ENCODE measurements at places on chromosomes 12 and 14.

DNA sequence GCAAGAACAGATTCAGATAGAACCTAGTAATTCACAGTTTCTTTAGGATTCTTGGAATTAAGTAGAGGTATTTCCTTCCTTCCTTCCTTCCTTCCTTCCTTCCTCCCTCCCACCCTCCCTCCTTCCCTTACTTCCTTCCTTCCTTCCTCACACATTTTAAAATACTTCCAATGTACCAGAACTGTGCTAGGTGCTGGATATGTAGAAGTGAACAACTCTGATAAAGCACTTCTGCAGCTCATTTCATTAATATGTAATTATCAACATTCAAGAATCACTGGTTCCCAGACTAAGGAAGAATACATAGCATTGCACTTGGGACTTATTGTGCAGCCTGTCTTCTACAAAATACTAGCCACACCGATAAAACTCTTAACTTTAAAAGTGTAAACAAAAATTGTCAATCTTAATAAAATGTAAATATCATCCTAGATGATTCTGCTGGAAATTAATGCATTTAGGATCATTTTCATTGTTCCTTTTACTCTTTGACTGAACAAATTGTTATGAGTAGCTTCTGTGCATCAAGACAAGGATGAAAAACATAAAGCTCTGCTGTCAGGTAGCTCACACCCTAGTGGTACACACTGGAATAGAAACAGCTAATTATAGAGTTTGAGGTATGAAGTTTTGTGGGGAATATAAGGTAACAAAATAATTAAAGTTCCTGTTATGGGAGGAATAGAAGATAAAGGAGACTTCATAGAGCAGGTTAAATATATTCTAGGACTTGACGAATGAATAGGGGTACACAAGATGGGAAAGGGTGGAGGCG, 99.9 kb upstream of the MYF6 start:
- no peak for DNase-seq

DNA sequence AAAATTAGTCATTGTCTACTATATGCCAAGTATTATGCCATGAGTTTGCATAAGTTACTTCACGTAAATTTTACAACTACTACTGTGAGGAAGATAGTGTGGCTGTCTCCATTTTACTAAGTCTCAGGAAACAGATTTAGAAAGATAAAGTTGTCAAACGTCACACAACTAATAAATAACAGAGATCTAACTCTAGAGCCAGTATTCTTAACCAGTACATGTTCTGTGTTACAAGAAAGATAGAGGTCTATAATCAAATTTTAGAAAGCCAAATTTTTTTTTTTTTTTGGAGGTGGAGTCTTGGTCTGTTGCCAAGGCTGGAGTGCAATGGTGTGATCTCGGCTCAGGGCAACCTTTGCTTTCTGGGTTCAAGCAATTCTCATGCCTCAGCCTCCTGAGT, 14.2 kb downstream of the CLEC4C start:
- DNase-seq: no peak

GRCh38 chr12:132614861-132615578, 3.6 kb upstream of the P2RX2 start:
- DNase-seq: peak; percentile 79

GRCh38 chr12:132071040-132071810, 72.9 kb downstream of the DDX51 start:
- DNase-seq: no peak

GRCh38 chr12:102571889-102572288, 91.5 kb upstream of the IGF1 start:
- no peak for DNase-seq

DNA sequence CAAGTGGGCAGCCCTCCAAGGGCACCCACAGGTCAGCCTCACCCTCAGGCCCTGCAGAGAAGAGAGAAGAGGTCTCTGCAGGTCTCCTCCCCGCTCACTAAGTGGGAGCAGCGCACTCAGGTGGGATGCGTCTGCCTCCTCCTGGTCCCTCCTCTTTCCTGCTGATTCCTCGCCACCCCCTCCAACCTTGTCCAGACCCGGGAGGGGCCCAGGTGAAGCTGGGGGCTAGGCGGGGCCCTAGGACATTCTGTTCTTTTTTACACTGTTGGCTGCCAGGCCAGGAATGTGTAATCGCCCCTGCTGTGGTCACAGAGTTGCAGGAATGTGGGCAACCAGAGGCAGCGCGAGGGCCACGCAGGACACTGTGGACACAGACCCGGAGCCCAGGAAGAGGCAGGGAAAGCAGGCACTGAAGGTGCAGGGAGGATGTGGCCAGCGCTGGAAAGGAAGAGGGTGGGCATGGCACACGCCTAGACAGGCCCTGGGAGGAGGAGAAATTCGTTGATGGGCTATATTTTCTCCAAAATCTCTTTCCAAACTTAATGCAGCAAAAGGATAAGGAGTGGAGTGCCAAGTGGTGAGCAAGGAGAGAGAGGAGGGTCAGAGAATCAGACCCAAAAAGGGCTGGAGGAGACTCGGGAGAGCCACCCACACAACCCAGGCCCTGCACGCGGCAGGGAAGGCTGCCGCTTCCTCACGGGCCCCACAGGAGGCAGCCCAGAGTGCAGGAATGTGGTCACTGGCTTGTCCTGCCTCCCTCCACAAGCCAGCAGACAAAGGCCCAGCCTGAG, 911 bp upstream of the SCNN1A start:
- peak; percentile 68 for DNase-seq

DNA sequence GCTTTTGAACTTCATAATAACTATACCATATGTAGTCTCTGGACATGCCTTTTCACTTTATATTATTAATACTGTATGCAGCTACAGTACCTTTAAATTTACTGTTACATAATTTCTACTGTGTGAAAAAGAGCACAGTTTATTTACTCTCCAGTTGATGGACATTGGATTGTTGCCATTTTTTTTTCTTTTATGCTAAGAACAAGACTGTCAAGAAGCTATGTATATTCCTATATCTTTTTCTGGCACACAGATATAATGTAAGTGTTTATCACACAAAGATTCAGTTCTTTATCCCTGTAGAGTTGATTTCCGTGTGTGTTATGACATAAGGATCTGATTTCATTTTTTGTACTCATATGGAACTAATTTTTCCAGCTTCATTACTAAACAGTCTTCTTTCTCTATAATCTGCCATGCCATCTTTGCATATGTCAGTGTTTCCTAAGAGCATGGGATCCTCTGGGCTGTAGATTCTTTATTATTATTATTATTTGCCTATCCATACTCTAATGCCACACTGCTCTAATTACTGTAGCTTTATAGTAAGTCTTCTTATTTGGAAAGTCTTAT, 593.0 kb upstream of the ATP2B1 start:
- peak; percentile 18 for DNase-seq

DNA sequence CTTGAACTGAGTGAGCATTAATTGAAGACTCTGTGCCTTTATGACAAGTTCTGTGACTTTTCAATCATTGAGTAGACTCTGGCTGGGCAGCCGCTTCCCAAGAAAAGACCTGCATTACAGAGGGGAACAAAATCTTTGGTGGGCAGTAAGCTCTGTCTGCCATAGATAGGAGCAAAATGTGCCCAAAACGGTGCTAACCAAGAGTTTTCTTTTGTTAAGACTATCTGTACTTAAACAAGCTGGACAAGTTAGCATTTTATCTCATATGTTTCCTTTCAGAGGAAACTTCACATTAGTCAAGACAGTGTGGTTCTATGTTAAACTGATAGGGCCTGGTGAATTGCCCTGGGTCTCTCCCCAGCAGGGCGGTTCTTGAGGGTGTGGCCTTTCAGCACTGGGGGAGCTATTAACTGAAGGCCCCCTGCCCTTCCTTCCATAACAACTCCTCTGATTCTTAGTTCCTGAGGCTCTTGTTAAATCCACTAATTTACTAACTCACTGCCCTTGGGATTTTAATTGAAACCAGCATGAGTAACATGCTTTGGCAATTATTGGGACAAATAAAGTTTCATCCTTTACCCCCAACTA, 219.6 kb downstream of the KTN1 start:
- no peak for DNase-seq

DNA sequence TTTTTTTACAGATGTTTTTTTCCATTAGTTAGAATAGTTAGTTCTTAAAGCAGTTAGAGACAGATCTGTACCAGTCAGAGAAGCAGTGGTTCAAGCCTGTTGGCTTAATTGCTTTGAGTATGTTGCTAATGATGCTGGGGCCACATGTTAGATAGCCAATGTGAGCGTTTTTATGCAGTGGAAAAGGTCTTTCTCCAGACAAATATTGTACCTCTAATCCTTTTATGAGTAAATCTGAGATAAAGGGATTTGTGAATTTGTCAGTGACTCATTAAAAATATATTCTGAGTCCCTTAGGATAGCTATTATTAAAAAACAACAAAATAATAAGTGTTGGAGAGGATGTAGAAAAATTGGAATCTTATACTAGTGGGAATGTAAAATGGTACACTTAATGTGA, 154.2 kb downstream of the MSRB3 start:
- no peak for DNase-seq

DNA sequence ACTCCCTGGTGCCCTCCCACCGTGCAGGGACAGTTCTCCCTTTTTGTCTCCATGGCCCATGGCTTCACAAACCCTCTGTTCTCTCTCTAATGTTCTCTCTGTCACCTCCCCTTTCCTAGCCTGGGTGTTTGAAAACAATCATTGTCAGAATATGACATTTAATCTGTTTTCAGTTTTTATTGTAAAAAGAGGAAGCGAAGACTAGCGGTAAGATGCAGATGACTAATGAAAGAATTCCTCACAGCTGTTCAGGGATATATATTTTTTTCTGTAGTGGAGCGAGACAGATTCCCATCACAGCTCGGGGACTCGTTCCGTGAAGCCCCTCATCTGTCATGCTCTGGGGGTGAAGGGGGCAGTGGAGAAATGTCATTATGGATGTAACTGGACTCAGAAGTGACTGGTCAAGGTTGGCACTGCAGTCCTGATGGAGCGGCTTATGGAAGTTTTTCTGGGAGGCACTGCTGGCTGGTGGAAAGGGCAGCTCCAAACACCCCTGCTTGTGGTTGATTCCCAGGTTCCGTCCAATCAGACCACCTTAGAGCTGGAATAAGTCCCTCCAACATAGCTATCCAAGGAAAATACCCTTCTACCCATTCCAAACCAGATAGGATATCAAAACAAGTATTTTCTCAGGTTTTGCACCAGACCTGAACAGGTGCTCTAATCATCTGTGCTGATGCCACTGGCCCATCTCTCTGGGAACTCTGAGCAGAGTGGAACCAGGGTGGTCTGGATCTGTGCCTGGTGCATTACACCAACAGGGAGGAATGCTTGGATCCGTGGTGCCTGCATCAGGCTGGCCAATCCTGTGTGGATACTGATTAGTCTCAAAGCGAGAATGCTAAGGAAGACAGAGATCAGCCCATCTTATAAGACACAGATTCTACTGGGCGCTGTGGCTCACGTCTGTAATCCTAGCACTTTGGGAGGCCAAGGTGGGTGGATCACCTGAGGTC, 84.7 kb downstream of the GPATCH2L start:
- peak; percentile 20 for DNase-seq

GRCh38 chr12:102757154-102757881, 159.7 kb downstream of the PAH start:
- DNase-seq: peak; percentile 9

DNA sequence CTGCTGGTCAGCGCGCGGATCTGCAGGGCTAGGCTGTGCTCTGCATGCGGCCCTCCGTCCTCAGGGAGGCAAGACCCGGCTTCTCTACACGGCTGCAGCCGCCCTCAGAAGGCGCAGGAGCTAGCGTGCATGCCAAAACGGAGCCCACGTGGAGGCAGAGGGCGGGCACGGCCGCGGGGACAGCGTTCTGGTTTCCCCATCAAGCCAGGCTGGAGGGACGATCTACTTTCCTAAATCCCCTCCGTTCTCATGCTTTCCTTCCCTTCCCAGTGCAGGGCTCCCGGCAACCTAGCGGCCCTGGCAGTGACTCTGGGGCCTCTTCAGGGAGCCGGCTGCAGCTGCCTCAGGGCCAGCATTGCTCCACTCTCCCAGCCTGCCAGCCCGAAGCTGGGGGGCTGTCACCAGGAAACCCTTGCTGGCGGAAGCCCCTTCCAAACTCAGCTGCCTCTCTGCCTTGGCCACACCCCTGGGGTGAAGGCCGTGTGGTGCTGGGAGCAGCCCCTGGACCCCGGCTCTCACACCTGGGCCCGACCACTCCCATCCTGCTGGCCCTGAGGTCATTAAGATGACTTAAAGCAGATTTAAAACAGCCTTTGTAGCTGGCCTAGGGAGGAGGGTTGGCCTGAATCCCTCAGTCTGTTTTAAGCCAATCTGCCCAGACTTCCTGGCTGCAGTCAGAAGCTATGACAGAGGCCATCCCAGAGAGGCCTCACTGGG, 9.2 kb upstream of the GOLGA3 start:
- peak; percentile 31 for DNase-seq

GRCh38 chr12:80745851-80746505, 29.3 kb downstream of the MYF5 start:
- DNase-seq: peak; percentile 71

GRCh38 chr14:104598039-104598909, 6.3 kb downstream of the TMEM179 start:
- DNase-seq: no peak

DNA sequence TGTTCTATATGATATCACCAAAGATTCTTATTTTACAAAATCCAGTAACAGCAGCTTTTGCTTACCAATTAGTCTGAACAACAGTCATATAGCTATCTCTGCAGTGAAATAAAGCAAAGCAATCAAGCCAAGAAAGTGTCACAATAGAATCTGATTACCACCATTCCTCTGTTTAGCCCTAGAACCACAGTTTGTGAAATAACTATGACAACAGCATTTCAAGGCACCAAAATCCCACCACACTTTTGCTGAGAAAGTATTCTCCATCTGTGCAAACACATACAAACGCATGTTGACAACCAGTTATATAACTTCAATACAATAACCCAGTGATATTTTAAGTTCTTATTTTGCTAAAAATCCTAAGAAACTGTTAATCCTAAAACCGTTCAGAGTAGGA, 7.4 kb downstream of the PPP1R13B start:
- DNase-seq: peak; percentile 58

DNA sequence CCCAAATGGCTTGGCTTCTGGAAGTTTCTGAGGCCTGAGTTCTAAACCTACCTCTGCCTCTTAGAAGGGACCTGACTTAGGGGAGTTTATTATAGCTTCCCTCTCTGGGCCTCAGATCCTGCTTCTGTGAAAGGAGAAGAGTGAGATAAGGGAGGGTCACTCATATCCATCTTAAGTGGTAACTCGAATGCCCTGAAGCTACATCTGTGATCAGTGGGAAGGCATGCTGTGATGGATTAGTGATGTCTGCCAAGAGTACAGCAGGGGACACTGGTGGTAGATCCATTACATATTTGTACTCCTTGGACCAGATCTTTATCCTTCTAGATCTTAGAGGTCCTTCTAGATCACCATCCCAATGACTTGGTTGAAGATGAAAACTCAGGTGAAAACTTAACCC, 97.8 kb upstream of the NOS1 start:
- DNase-seq: no peak

GRCh38 chr14:102749393-102750305, 27.6 kb upstream of the TRAF3 start:
- no peak for DNase-seq

- DNase-seq: no peak
These were observed 109.0 kb upstream of the SLC16A7 start for GRCh38 chr12:59486827-59487226.

DNA sequence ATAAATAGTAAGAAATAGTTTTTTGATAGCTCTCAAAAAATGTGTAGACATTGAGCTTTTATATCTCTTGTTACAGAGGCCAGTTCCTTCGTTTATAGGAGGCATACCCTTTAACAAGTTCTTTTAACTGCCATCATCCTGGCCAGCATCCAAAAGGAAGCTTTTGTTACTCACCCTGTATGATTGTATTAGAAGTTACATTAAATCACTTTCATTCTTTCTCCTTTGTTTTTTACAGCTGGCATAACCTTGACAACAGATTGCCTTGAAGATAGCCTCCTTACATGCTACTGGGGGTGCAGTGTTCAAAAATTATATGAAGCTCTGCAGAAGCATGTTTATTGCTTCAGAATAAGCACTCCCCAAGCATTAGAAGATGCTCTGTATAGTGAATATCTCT, 20.1 kb downstream of the CGRRF1 start:
- DNase-seq: peak; percentile 58
